ENCODE measurements at places on chromosomes 1 and 21.

- no peak for DNase-seq
These were observed 151.1 kb upstream of the C8B start for GRCh38 chr1:57116871-57117270.

- DNase-seq, result no peak
These were observed 23.1 kb downstream of the SNAP47 start for GRCh38 chr1:227758366-227758765.

- no peak for DNase-seq
These were observed 35.7 kb downstream of the RGS5 start for GRCh38 chr1:163166886-163167555.

DNA sequence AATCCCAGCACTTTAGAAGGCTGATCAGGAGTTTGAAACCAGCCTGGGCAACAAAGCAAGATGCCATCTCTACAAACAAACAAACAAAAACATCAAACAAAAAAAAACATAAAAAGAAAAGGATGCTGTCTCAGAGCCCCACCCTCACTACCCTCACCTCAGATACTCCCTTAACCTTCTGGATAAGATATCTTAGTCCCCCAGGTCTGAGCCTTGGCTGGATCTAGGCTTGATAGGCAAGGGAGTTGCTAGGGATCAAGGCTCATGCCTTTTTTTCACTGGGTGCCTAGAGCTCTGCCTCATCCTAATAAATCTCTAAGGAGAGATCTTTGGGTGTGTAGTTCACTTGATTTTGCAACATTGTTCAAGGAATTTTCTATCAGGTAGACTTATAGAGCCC is 7.4 kb downstream of the HDAC1 start:
- no peak for DNase-seq

DNA sequence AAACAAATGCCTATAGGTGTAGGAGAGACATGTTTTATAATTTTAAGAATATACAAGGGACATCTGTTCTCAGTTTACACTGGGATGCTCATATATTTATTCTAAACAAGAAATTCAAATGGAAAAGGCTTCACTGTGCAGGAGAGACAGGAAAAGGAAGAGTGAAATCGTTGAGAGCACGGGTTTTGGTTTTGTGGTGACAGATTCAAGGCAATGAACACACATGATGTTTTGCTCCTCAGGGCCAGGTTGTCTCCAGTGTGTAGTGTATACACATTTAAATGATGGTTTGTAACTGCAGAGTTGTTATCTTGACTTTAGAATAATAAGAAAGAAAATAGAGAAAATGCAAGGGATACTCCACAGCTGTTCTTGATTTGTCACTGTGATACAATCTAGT is 73.7 kb downstream of the S1PR1 start:
- no peak for DNase-seq

DNA sequence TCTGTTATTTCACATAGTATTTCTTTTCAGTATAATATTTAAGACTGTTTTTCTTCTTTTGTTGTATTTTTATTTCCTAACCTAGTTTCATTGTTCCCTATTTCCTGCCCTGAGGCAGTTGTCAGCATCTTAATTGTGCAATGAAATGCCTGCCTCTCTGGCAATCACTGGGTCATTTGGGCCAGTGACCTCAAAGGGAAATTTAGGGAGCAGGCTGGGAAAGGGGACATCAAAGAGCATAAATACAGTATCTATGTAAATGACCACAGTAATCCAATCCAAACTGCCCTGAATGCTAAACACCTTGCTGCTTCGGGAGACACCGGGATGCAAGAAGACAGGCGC is 147.8 kb downstream of the TLR5 start:
- DNase-seq, result no peak

DNA sequence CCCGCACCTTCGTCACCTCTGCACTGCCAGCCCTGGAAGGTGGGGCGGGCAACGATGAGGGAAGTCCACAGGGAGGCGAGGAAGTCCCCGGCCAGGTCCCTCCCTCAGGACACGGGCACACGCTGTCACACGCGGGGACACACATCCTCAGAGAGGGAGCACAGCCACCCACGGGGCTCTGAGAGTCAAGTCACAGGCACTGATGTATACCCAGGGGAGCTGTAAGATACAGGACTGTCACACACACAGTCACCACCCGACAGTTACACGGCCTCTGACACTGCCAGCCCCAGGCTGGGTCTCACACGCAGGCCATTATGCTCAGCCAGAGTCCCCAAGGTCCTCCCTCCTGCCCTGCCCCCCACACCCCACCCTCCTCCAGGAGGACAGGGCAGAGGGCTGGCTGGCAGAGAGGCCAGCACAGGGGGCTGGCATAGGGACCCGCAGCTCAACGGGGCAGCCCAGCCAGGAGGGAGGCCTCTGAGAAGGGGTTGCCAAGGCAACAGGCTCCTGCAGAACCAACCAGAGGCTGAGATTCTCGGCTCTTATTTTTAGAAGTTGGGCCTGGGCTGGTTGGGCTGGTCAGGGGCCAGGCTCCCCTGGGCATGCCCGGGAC is 17.7 kb upstream of the ADGRB2 start:
- DNase-seq, result no peak

GRCh38 chr1:25617625-25618432 is 1.2 kb downstream of the MAN1C1 start:
- DNase-seq, result no peak

DNA sequence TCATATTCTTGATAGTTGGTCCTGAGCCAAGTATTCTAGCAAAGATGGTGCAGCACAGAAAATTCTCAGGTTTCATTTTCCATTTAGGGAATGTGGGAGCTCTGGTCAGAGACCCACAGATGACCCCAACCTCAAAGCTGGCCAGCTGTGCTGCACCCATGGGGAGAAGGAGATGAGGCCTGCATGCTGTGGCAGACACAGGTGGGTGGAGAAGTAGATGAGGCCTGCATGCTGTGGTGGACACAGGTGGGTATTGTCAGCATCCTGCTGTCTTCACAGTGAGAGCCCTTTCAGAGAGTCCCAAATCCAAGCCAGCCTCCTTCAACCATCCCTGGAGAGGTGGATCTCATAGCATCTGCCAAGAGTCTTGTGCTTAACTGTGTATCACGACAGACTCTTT is 77.7 kb downstream of the DSCAM start:
- no peak for DNase-seq

DNA sequence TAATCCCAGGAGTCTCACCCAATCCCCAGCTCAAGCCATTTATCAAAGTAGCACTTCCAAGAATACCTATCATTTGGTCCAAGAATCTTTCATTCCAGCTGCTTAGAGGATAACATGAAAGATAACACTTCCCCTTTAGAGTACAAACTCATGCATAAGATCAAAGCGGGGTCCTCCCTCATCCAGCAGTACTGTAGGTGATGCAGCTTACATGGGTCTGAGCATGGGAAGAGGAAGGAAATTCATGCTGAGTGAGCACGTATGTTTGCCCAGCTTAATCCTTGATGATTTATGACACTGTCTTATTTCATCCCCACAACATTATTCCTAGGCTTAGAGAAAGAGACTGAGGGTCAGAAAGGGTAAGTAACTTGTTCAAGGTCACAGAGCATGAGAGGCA is 167.1 kb upstream of the GJB5 start:
- DNase-seq, result no peak

- peak; percentile 70 for DNase-seq
These were observed 46.8 kb upstream of the WASF2 start for GRCh38 chr1:27536767-27537166.

- no peak for DNase-seq
These were observed 38.5 kb downstream of the EIF2D start for GRCh38 chr1:206573762-206574161.

DNA sequence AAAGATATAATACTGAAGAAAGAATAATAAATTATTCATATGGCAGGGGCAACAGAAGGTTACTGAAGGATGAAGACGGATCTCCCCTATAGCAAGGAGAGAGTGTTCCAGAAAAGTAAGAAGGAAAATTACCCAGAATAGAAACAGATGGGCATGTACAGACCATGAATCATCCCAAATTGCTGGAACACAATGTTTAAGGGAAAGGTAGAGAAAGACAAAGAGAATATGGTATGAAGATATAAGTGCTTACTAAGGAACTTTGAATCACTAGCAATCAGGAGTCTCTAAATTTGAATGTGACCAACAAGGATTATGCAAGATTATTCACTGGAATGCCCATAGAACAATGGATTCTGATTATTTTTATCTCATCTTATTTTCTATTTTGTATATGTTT is 375.4 kb downstream of the COL11A1 start:
- no peak for DNase-seq

DNA sequence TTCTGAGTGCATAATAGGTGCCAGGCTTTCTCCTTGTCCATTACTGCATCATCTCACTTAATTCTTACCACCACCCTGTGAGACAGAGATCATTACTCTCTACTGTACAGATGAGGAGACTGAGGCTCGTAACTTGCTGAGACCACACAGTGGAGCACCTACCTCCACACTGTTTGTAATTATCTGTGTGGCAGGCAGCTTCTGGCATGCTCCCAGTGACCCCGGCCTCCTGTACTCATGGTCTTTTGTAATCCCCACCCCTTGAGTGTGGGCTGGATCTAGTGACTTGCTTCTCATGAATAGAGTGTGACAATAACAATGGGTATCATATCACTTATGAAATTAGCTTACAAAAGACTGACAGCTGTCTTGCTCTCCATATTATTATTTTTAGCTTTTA is 407.3 kb downstream of the MATN1 start:
- DNase-seq, result no peak

DNA sequence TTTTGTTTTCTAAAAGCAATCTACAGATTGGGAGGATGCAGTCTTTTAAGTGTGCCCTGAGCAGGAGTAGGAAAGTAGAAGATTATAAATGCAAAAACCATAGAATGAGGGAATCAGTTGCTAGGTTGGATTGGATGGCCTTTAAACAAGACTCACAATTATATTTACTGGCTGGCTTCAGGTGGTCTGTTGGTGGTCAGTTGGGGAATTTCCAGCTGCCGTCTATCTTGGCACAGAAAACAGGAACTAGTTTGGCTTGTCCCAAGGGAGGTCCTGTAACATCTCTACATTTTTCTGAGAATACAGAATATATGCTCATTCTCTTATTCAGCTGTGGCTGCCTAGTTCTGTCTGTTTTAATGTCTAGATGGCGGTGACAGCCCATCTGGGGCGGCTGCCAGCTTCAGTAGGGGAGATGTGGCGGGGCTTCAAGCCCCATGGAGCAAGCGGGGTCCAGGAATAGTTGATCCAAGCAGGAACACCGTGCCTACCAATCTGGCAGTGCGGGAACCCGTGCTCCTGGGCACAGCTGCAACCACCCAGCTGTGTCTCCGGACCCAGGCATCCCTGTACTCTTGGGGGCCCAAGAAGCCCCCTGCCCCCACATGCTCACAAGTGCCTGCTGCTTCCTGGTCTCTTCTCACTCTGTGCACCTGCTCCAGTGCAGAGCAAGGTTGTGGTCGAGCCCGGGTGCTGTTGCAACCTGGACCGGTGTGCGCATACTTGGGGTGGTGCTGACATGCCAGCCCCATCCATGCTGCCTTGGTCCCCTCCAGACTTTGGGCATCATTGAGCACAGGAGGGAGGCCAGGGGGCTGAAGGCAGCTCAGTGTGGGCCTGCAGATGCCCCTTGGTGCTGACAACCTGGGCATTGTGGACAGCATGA is 1182.6 kb downstream of the AMY1C start:
- DNase-seq, result no peak

- no peak for DNase-seq
These were observed 1099.5 kb downstream of the PLA2G4A start for GRCh38 chr1:187928288-187928687.

GRCh38 chr1:74468982-74469603 is 43.3 kb downstream of the LRRC53 start:
- DNase-seq, result peak; percentile 3

DNA sequence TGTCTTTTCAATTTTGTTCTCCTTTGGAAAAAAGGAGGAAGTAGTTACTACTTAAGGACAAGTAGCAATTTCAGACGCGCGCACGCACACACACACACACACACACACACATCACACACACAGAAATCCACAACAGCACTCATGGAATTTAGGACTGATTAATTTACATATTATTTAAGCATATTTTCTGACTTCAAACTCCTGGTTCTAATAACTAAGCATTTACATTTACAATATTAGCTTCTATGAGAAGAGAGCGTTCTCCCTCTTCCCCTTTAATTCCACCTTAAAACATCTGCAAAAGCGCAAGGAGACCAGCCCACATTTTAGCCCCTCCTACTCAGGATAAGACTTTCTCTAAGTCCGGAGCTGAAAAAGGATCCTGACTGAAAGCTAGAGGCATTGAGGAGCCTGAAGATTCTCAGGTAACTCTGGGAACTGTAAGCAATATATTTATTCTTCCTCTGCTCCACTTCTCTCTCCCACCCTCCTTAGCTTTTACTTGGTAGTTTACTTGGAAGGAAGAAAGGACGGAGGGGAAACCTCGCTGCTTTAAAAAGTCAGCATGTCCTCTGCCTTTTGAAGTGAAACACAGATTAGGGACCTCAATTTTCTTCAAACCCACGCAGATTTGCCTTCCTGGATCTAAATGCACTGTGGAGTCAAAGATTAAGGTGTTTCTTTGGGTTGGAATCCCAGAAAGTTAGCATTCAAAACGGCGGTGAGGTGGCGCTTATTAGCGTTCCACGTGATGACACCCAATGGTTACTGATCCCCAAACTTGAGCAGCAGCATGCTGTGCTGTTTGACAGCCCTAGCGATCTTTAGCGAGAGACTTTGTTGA is at the start of gene PLA2G4A:
TSS of gene PLA2G4A (plus strand) at position 339 of the 844 bp plus-strand sequence. CDS start 25,406 bp downstream, outside the sequence.
- DNase-seq, result no peak

GRCh38 chr1:20322081-20322824 is 31.6 kb downstream of the VWA5B1 start:
- DNase-seq, result no peak

Measured in NCI-H2107 (cell line).